ENCODE measurements at places on chromosomes 3 and 15. TPM values are rescaled to one million over a fixed set of nuclear protein-coding genes. Genes with fewer than 3 reads are reported as not detected.

CAMK1 gene
- total RNA-seq: 25.4 TPM

FETUB gene
- not detected for total RNA-seq

PAK6 gene
- 2.5 TPM for total RNA-seq

ITIH3 gene
- total RNA-seq: 0.62 TPM

C15orf62 gene
- total RNA-seq: 0.51 TPM

C3orf70 gene
- 6.2 TPM for total RNA-seq

Measured in tongue (tissue), 3 donors.